ENCODE measurements at places on chromosomes 7 and 10. TPM values are rescaled to one million over a fixed set of nuclear protein-coding genes. Genes with fewer than 3 reads are reported as not detected.

CYP26A1 gene
- total RNA-seq, result not detected

FGFBP3 gene
- total RNA-seq, result 0.71 TPM

PDE6C gene
- not detected for total RNA-seq

OR2AE1 gene
- total RNA-seq, result not detected

NPC1L1 gene
- total RNA-seq, result 0.33 TPM

ANAPC16 gene
- 80.0 TPM for total RNA-seq
